Astrocyte (in vitro differentiated cells and primary cell): ENCODE measurements at places on chromosomes 3 and 15. TPM values are rescaled to one million over a fixed set of nuclear protein-coding genes. Genes with fewer than 3 reads are reported as not detected.
A peak's percentile ranks its signal among the peaks of the same experiment; 100 is the strongest.

DISP2 gene
- 1.5 and 3.7 TPM in 2 replicates for total RNA-seq

GNL3 gene
- 85.4 and 93.7 TPM in 2 replicates for total RNA-seq

MAGI1 gene
- total RNA-seq = 27.4 and 31.8 TPM in 2 replicates

MGLL gene
- total RNA-seq = 24.5 and 27.3 TPM in 2 replicates

ANKRD63 gene
- total RNA-seq = not detected in 2 replicates

TRH gene
- 0.14 TPM in 1 of 2 replicates, not detected in the other for total RNA-seq

HTR3E gene
- not detected in 2 replicates for total RNA-seq

CCK gene
- total RNA-seq = not detected in 2 replicates

DNA sequence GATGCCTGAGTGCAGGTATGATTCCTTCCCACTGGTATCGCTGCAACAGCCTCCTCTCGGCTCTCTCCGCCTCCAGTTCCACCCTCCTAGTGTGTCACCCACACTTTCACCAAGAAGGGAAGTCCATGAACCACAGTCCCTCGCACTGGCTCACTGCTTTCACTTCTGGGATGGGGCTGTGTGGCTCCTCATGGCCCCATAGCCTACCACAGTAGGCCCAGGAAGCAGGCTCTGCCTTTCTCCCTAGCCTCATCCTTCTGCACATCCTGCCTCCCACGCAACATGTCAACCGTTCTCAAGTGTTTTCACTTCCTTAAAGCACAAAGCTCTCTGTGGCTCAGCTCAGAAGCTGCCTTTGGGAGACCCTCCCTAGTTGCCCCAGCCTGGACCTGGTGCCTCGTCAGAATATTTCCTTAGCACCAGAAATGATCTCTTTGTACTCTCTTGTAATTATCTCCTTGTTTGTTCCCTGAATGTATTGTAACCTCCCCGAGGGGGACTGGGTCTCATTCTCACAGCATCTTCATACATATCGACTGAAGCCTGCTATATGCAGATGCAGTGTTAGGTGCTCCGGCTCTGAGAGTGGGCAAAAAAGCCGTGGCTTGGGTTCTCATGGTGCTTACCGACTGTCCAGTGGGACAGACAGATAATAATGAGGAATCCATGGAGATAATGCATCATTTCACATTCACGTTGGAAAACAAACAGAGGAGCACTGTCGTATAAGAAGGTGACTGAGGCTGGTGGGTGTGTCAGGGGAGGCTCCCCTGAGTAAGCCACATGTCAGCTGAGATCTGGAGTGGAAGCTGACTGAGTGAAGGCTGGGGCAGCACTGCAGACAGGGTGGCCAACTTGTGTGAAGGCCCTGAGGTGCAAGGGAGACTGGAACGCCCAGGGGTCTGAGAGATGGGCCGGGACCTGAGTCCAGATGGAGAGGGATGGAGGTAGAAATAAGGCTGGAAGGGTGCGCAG lies 107.1 kb downstream of the DGKG start:
- DNase-seq = no peak

DNA sequence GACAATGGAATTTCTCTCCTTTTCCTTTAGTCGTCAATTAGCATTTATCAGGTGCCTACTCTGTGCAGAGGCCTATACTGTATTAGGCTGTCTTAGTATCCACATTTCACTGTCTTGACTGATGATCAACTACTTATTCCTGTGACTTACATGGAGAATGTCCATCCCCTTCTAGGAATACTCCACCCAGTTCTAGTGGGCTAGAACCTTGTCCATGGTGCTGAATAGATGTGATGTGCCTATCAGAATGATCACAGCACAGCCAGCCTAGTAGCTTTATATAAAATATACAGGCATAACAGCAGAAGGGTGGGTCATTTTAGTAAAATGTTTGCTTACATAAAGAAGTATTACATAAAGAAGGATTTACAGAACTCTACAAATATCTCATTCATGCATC lies 621.4 kb downstream of the PDCD6IP start:
- DNase-seq = no peak

DNA sequence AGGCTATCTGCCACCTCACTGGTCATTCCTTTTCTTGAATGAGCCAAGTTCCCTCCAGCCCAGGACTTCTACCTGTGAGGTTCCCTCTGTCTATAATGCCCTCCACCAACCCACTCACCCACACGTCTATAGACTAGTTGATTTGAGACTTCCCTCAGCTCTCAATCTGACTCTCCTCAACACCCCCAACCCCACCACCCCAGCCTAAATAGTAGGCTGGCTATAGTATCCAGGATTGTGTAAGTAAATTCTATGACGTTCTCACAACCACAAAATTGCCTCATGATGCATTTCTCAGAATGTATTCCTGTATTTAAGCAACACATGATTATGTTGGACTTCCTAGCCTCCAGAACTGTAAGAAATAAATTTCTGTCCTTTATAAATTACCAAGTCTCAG lies 2.2 kb downstream of the PLSCR1 start:
- DNase-seq = peak; percentile 23

GRCh38 chr3:127166501-127167065 lies 26.3 kb upstream of the PRR23E start:
- no peak for DNase-seq

DNA sequence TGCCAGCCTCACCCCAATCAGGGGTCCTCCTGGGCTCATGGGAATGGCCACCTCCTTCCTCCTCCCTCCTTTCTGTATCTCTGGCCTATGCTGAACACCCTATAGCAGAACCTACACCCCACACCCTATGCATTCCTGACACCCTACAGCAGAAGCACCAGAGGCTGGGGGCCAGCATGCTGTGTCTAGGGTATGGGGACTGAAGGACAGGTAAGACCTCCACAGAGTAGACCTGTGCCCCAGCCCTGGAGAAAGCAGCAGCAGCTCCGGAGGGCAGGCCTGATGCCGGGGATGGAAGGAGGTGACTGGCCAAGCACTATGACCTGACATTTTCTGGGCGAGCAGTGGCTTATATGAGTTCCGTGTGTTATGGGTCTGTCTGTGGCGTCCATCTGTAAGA lies 66.9 kb downstream of the TLE3 start:
- no peak for DNase-seq

DNA sequence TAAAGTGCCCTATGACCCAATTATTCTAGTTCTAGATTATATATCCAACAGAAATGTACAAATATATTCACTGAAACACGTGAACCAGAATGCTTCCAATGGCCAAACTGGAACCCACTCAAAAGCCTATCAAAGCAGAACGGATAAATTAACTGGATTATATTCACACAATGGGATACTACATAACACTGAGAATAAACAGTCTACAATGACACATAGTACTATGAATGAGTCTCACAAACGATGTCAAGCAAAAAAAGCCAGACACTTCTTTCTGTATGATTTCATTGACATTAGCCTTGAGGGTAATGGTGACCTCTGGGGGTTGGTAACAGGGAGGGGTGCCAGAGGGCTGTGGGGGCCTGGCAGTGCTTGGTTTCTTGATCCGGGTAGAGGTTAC lies 50.9 kb upstream of the HACD2 start:
- DNase-seq = no peak

- no peak for DNase-seq
Measured at GRCh38 chr3:56759532-56759931, 42.2 kb downstream of the ARHGEF3 start.

GRCh38 chr3:138594935-138595610 lies 1.0 kb upstream of the CEP70 start:
- DNase-seq = no peak

- DNase-seq = no peak
Measured at GRCh38 chr3:196232154-196232881, 16.0 kb downstream of the SLC51A start.

DNA sequence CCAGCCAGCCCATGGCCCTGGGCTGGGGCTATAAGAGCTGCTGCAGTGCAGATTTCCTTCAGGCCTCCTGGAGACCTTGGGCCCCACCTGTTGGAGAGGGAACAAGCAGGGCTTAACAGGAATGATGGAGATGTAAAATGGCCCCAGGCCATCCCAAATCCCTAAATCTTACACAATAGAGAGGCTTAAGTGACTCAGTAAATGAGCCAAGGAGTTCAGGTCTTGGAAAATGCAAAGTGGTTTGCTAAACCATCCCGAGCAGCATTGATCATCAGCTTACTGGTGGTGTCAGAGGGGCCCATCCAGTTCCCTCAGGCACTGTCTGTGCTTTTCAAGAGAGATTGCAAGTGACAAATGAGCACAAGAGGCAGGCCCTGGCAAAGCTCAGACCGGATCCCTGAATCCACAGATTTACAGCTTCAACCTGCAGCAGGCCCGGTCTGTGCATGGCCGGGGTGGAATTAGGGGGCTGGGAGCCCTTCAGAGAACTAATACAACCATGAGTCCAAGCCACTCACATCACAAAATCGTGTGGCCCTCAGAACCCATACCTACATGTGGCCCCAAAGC lies 325.4 kb downstream of the UACA start:
- no peak for DNase-seq

DNA sequence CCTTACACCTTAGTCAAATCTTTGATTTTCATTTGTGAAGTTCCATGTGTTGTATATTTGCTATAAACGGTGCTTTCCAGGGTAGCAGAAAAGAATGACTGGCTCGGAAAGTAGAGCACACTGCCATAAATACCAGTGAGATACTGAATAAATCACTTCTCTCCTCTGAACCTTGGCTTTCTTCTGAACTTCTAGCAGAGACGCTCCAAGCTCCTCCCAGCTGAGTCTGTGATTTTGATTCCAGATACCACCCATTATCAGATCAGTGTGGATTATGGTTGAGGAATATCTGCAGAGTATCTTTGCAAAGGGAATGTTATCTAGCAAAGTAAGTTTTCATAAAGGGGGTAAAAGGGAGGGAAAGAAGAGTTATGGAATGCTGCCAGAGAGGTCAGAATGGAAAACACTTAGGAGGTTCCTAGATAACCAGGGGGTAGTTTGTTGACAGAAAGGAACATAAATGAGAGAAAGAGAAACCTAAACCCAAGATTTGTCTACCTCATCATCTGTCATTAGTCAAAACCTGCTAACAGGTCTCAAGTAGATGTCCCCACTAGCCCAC lies 98.5 kb upstream of the PSMD6 start:
- no peak for DNase-seq

DNA sequence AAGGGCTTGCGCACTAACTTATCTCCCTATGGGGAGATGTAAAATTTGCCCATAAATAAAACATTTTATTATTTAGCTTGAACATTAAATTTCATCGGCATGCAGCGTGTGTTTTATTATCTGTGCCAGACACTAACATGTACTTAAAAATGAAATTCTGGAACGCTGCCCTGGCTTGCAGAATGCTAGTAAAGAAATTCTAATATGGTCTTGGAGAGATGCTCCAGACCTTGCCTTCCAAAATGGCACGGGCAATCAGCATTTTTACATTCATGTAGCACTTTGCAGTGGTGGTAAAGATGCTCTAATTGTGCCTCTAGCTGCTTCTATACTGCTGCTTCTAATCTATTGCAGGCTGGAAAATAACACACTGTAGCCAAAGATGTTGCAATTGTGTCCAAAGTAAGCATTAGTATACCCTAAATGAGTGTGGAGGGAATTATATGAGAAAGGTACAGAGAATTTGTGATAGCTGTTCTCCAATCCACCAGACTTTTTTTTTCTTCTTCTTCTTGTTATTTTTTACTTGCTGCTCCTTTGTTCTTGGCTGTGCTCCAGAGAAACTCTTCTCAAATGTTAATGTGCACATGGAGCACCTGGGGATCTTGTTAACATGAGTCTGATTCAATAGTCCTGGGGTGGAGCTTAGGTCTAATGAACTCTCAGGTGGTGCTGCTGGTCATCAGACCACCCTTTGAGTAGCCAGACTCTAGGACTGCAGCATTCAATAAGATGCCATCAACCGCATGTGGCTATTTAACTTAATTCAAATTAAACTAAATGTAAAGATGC lies 47.3 kb downstream of the CRABP1 start:
- DNase-seq = no peak

DNA sequence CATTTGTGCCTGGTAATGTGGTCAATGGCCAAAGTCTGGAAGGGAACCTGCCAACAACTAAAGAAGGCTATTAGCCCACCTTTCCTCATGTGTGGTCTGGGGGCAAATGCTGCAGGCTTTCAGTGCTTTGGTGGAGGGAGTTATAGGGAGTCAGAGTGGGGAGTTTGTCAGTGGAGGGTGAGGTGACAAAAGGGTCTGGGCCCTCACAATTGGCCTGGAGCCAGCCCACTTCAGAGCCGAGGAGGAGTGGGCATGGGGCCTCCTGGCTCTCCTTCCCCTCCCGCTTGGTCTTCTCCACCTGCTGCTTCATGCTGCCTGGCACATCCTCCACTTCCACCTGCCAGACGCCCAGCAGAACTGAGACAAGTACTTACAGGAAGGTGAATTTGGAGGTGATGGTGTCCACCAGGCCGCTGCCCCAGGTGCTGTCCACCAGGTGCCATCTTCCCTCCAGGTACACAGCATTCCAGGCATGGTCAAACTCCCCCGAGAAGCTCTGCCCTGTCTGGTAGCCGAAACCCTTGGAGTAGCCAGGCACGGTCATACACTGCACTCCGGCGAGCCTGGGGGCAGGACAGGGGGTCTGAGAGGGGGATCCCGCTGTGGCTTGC lies 40.9 kb downstream of the KY start:
- DNase-seq = no peak

DNA sequence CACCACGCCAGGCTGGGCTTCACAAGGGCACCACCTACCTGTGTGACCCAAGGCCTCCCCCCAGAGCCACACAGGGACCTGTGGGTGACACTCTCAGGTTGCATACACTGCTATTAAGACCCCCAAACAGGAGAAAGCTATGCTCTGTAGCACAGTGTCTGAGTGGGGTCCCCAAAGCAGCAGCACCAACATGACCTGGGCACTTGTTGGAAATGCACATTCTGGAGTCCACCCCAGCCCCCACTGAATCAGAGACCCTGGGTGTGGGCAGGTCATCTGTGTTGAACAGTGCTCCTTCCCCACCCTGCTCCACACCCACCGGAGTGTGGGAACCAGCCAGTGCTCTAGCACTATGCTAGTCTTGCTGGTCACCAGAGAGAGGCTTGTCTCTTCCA lies 76.1 kb downstream of the ADAMTS17 start:
- no peak for DNase-seq

DNA sequence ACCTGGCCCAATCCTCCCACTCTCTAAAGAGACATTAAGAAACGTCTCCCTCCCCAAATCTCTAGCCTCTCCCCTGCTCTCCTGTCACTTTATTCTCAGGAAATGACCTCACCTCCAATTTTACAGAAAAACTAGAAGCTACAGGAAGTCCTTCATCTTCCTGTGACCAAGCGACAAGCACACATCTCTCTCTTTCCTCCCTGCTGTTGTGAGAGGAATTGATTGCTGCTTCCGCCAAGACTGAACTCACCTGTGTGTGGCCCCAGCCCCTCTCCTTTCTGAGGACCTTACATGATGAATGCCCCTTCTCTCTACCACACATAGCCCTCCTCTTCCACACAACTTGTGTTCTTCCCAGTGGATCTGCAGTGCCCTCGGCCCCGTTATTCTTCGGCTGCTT lies 18.2 kb downstream of the DNAJB8 start:
- DNase-seq = no peak

DNA sequence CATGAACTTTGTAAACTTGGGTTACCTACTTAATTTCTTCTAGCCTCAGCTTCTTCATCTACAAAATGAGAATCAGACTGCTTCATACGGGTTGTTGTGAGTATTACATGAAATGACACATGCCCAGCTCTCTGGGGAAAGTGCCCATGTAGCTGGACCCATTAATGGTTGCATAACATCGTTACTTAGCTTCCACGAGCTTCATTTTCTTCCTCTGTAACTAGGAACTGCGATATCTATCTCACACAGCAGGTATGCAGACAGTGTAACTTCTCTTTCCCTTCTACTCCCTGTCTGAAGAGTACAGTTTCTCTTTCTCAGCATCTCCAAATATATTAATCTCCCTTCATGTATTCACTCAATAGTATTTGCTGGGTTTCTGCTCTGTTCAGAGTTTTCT lies 37.9 kb upstream of the DLG1 start:
- no peak for DNase-seq

GRCh38 chr15:74233851-74234597 lies 2.1 kb upstream of the CCDC33 start:
- no peak for DNase-seq

GRCh38 chr15:88394553-88395145 lies 72.5 kb downstream of the MRPL46 start:
- peak; percentile 31 for DNase-seq
